ENCODE measurements at places on chromosomes 2 and 18. TPM values are rescaled to one million over a fixed set of nuclear protein-coding genes. Genes with fewer than 3 reads are reported as not detected.

Gene GREB1L
- total RNA-seq: 0.09 TPM

Gene CHRNG
- total RNA-seq: 0.57 TPM

Gene PCARE
- 0.09 TPM for total RNA-seq

Gene SCN2A
- total RNA-seq: 0.24 TPM

Gene GAL3ST2
- 0.09 TPM for total RNA-seq

Gene IL1RL1
- total RNA-seq: 1.1 TPM
